ENCODE measurements at places on chromosomes 4 and X.

GRCh38 chr4:7238300-7238960, 46.1 kb downstream of the SORCS2 start:
- no peak for DNase-seq

- DNase-seq: no peak
Observed at GRCh38 chr4:76504613-76505465, 69.8 kb downstream of the SHROOM3 start.

- DNase-seq: no peak
Observed at GRCh38 chrX:106177106-106177981, 9.2 kb downstream of the PWWP3B start.

DNA sequence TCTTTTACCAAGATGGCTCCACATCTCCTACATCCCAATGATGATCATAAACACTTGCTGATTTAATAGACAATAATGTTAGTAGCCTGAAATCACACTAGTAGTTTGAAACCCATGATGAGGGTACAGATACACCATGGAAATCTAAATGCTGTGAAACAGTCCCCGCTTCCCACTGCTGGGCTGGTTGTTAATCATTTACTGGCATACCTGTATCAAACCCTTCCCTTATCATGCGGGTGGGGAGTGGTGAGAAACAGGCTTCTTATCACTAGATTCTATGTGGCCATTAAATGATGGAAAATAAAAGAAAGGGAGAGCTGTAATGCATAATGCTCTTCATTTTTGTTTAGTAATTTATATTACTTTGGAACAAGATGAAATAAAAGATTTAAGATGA, 21.9 kb downstream of the MAOA start:
- DNase-seq: no peak

- no peak for DNase-seq
Observed at GRCh38 chr4:144313370-144313769, 172.9 kb upstream of the GYPA start.

- DNase-seq: no peak
Observed at GRCh38 chr4:122246551-122246950, 94.4 kb downstream of the BLTP1 start.

GRCh38 chrX:39318506-39319343, 517.5 kb downstream of the MID1IP1 start:
- DNase-seq: no peak

DNA sequence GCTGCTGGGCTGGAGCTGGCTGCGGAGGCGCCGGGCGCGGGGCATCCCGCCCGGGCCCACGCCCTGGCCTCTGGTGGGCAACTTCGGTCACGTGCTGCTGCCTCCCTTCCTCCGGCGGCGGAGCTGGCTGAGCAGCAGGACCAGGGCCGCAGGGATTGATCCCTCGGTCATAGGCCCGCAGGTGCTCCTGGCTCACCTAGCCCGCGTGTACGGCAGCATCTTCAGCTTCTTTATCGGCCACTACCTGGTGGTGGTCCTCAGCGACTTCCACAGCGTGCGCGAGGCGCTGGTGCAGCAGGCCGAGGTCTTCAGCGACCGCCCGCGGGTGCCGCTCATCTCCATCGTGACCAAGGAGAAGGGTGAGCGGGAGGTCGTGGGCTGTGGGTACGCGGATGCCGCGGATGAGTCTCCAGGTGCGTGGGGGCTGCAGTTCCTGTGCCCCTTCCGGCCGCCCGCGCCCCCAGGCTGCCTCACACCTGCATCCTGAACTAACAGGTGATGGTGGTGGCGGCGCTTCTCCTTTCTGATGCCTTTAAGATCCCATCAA, 499 bp downstream of the CYP2U1 start:
- DNase-seq: peak; percentile 2

DNA sequence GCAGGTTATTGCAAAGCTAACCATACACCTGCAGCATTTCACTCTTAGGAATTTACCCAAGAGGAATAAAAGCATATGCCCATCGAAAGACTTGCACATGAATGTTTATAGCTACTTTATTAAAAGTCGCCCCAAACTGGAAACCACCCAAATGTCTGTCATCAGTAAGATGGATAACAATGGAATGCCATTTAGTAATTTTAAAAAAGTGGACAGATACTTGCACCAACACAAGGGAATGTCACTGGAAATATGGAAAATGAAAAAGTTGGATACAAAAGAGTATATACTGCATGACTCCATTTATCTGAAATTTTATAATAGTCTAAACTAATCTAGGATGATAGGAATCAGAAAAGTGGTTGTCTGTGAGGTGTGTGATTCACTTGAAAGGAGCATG, 12.9 kb downstream of the GK start:
- DNase-seq: no peak

- DNase-seq: no peak
Observed at GRCh38 chrX:100721328-100721727, 10.6 kb downstream of the SYTL4 start.

GRCh38 chr4:11098461-11098860, 330.2 kb downstream of the HS3ST1 start:
- DNase-seq: no peak

- DNase-seq: no peak
Observed at GRCh38 chr4:37393889-37394288, 149.3 kb downstream of the NWD2 start.
